ENCODE measurements at places on chromosomes 12 and 14. TPM values are rescaled to one million over a fixed set of nuclear protein-coding genes. Genes with fewer than 3 reads are reported as not detected.

The SMIM41 gene
- not detected for total RNA-seq

The IAPP gene
- total RNA-seq = not detected

The KRT81 gene
- 3,933 TPM for total RNA-seq

The POTEG gene
- not detected for total RNA-seq

The MYF6 gene
- not detected for total RNA-seq

The KCNH5 gene
- not detected for total RNA-seq

The TPPP2 gene
- total RNA-seq = not detected

The FGF23 gene
- not detected for total RNA-seq

The GPR84 gene
- not detected for total RNA-seq

The LRRC10 gene
- not detected for total RNA-seq

The CCDC88C gene
- total RNA-seq = 6.5 TPM

The EFS gene
- total RNA-seq = not detected

The EEF1AKMT3 gene
- 6.5 TPM for total RNA-seq

The PPFIA2 gene
- 0.55 TPM for total RNA-seq

The PPP2R3C gene
- 26.6 TPM for total RNA-seq

The TAS2R19 gene
- total RNA-seq = not detected

The SERPINA12 gene
- not detected for total RNA-seq

The EID3 gene
- 8.4 TPM for total RNA-seq

The TGFB3 gene
- 0.99 TPM for total RNA-seq

The RNFT2 gene
- total RNA-seq = 2.2 TPM

The C12orf75 gene
- 123 TPM for total RNA-seq

The ATN1 gene
- total RNA-seq = 76.6 TPM

The CLEC1B gene
- total RNA-seq = not detected

The CLEC6A gene
- total RNA-seq = not detected

The PTGER2 gene
- 1.3 TPM for total RNA-seq

The SPTLC2 gene
- 23.6 TPM for total RNA-seq

The NGDN gene
- 74.4 TPM for total RNA-seq

The CPNE8 gene
- total RNA-seq = 7.9 TPM

The KRT85 gene
- not detected for total RNA-seq

The PYM1 gene
- 38.5 TPM for total RNA-seq

The RESF1 gene
- 26.2 TPM for total RNA-seq

The ST8SIA1 gene
- total RNA-seq = not detected

The SGPP1 gene
- total RNA-seq = 5.9 TPM

The C1S gene
- total RNA-seq = 45.5 TPM

The SYCP3 gene
- not detected for total RNA-seq

The SMCO2 gene
- not detected for total RNA-seq

The HVCN1 gene
- 0.70 TPM for total RNA-seq

The TCHP gene
- 18.5 TPM for total RNA-seq

The SCNN1A gene
- 6.5 TPM for total RNA-seq

The CACNA2D4 gene
- total RNA-seq = not detected

The EML5 gene
- 1.0 TPM for total RNA-seq

The SLCO1C1 gene
- not detected for total RNA-seq

The DLK1 gene
- 0.42 TPM for total RNA-seq

The NGB gene
- total RNA-seq = not detected

The MGP gene
- not detected for total RNA-seq

The NFKBIA gene
- 122 TPM for total RNA-seq
